Sigmoid colon (tissue), 7 donors: ENCODE measurements at places on chromosomes 3 and 15. TPM values are rescaled to one million over a fixed set of nuclear protein-coding genes. Genes with fewer than 3 reads are reported as not detected.

The COL6A6 gene
- polyA plus RNA-seq: 0.04 TPM

The MUC4 gene
- polyA plus RNA-seq: 8.4 TPM

The ADAMTSL3 gene
- 2.4 TPM for polyA plus RNA-seq

The GMNC gene
- polyA plus RNA-seq: 0.01 TPM

The PLA1A gene
- 0.69 TPM for polyA plus RNA-seq

The PLAAT1 gene
- 0.16 TPM for polyA plus RNA-seq

The TM4SF1 gene
- polyA plus RNA-seq: 76.2 TPM

The GOLGA8J gene
- not detected for polyA plus RNA-seq

- DNase-seq: no peak
These were observed 115.2 kb upstream of the TSC22D2 start for GRCh38 chr3:150292891-150293290.

- no peak for DNase-seq
These were observed 2.2 kb downstream of the P2RY14 start for GRCh38 chr3:151276038-151276686.

- DNase-seq: peak; percentile 71
These were observed 30.2 kb downstream of the KCNAB1 start for GRCh38 chr3:156150434-156151066.

- no peak for DNase-seq
These were observed 230.7 kb downstream of the UACA start for GRCh38 chr15:70532531-70533186.

GRCh38 chr3:33808559-33808958, 10.1 kb downstream of the PDCD6IP start:
- no peak for DNase-seq

- no peak for DNase-seq
These were observed 94.0 kb downstream of the ARPP21 start for GRCh38 chr3:35733341-35733740.
